ENCODE measurements at places on chromosomes 16 and 17.

DNA sequence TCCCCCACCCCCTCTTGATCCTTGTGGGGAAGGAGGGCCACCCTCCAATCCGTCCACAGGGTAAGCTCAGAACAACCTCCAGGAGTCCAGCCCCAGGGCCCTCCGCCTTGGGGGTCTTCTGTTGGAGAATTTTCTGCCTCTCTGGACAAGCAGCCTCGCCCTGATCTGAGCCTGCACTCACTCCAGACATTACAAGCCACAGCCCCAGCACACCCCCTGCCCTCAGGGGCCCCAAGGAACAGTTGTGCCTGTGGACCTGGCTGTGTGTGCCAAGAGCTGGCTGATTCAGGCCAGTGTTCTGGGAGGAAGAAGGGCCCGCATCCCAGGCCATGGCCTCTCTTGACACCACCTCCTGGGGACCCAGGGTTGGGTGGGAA, 477 bp upstream of the ARHGAP27 start:
- no peak for DNase-seq

GRCh38 chr16:56606476-56607108, 1.8 kb upstream of the MT2A start:
- DNase-seq = no peak

GRCh38 chr17:3590231-3590630, 19.0 kb downstream of the TRPV1 start:
- DNase-seq = no peak

GRCh38 chr17:11330826-11331225, 89.8 kb downstream of the SHISA6 start:
- no peak for DNase-seq

DNA sequence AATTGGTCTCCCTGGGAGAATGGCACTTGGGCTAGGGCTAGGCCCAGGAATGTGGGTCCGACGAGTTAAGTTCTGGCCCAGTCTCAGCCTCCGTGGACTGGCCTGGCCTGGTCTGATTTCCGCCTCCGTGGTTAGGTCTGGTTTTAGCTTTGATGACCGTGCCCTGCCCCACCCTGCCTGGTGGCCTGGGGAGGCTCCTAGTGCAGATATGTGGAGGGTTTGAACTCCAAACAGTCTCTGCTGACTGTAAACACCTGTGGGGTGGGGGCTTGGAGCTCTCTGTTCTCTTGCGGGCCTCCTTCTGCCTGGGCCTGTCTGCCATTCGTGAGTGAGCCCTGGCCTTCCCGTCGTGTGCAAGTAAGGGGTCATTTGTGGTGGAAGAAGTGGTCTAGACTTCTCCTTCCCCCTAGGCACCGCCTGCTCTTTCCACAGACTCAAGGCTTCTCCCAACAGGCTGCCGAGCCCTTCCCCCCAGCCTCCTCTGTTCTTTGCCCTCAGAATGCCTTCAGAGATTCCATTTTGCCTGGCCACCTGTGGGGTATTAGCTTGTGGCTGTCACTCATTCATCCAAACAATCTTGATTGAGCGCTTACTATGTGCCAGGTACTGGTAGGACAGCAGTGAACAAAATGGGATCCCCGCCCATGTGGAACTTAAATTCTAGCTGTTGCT, 1.6 kb downstream of the ATP6V0C start:
- no peak for DNase-seq
